ENCODE measurements at places on chromosomes 12 and 14.

DNA sequence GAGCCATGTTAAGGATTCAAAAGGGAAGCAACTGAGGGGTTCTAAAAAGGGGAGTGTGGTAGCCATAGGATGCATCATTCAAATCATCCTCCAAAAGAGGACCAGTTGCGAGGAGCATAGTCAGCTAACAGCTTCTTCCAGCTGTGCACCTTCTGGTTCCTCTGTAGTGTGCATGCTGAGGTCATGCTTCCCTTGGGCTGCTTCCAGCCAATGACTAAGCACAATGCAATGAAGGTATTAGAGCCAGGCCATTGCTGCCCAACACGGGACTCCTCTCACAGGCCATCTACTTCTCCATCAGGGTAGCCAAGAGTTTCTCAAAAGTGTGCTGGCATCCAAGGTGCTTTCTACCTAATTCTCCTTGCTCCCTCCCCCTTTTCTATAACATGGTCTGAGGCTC, 69.2 kb upstream of the ARID2 start:
- DNase-seq: no peak

- no peak for DNase-seq
Measured at GRCh38 chr14:22497144-22497423, 91.9 kb downstream of the DAD1 start.

DNA sequence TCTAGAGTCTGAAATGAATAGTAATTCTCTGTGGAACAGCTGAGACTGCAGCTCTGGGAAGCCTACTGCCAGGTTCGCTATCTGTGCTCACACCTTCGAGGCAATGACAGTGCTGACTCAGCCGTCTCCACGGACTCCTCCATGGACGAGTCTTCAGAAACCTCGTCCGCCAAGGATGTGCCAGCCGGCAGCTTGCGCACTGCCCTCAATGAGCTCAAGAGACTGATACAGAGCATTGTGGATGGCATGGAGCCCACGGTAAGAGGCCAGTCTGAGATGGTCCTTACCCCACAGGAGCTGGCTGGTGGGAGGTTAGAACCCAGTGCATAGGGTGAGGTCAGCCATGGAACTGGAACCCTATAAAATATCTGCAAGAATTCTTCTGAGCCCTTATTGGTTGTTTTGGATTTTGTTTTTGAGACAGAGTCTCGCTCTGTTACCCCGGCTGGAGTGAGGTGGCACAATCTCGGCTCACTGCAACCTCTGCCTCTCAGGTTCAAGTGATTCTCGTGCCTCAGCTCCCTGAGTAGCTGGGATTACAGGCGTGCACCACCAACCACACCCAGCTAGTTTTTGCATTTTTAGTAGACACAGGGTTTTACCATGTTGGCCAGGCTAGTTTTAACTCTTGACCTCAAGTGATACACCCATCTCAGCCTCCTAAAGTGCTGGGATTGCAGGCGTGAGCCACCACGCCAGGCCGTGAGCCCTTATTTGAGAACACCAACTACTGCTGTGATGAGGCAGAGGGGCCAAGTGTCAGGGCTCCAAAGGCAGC, 43.9 kb downstream of the RAB35 start:
- DNase-seq: no peak

- DNase-seq: peak; percentile 66
Measured at GRCh38 chr12:114220311-114220710, 185.6 kb downstream of the TBX5 start.

Measured in NCI-H2029 (cell line).